SJSA1 (cell line): ENCODE measurements at places on chromosomes 12 and 14.
A peak's percentile ranks its signal among the peaks of the same experiment; 100 is the strongest.

DNA sequence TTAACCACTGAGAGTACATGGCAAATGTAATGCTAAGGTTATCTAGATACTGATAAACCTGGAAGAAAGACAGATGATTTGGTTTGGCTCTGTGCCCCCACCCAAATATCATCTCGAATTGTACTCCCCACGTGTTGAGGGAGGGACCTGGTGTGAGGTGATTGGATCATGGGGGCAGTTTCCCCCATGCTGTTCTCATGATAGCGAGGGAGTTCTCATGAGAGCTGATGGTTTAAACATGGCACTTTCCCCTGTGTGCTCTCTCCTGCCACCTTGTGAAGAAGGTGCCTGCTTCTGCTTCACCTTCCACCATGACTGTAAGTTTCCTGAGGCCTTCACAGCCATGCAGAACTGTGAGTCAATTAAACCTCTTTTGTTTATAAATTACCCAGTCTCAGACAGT is 14.2 kb downstream of the NOXRED1 start:
- no peak for DNase-seq

- DNase-seq = peak; percentile 100
Observed at GRCh38 chr12:57726151-57726883, 12.2 kb downstream of the AGAP2 start.

DNA sequence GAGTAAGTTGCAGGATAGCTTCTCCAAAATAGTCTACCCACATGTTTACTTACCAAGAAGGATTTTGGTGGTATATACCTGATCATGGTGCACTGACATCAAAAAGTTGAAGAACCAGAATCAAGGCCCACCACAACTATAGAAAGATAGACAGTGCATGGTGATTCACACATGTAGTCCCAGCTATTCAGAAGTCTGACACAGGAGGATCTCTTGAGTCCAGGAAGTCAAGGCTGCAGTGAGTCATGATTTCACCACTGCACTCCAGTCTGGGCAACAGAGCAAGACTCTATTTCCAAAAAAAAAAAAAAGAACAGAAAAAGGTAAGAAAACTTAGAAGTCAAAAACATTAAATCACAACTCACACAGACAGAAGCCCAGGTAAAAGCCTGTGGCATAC is 422.2 kb upstream of the FOXG1 start:
- DNase-seq = no peak

GRCh38 chr14:97532052-97532451 is 734.9 kb downstream of the VRK1 start:
- DNase-seq = no peak

DNA sequence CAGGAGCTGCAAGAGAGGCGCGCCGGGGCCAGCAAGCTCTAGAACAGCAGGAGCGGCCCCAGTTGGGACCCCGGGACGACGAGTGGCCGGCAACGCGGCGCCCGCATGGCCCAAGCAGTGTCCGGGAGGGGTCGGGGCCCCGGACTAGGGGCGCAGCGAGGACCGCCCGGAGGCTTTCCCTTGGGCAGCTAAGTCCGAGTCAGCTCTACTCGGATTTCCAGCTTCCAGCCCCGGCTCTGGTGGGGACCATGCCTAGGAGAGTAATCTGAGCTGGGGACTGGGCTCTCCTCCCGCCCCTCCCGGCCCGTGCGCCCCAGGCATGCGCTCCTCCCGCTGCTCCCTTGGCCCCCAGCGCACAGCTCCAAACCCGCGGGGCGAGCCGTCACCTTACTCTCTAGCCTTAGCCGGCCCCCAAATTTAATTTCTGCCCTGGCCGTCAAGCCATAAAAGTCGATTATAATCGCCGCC is 41.6 kb upstream of the CAPRIN2 start:
- peak; percentile 58 for DNase-seq

DNA sequence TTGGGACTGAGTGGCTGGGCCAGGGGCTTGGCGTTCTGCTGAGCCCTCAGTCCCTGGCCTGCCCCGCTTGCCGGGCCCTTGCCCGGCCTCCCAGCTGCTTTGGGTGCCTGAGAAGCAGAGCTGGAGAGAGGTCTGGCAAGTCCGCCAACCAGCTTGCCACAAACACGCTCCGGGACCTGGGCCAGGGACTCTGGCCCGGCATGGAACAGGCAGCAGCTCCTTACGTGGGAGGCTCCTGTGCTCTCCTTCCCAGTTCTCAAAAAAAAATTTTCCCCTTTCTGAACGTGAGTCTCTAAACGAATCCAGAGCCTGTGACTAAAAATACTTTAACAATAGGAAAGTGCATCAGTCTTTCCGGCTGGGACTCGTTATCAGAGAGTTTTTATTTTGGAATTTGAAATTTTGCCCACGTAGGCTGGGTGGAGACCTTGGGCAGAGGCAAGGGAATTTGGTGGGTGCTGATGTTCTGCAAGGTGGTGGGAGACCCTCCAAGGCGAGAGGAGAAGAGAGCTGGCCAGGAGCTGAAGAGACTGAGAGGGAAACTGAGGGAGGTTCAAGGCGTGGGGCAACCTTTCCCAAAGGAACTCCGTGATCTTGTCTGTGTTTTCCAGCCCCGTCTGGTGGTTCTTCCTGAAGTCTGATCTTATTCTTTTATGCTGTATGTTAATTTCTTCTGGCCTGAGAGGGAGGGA is 6.8 kb upstream of the NR4A1 start:
- DNase-seq = no peak

- DNase-seq = no peak
Observed at GRCh38 chr14:101797856-101798255, 36.3 kb downstream of the PPP2R5C start.

GRCh38 chr12:34292736-34293625 is 270.7 kb downstream of the ALG10 start:
- no peak for DNase-seq

GRCh38 chr14:103619057-103619456 is 10.0 kb upstream of the KLC1 start:
- DNase-seq = peak; percentile 33
